ENCODE measurements at places on chromosomes 1 and 21.

DNA sequence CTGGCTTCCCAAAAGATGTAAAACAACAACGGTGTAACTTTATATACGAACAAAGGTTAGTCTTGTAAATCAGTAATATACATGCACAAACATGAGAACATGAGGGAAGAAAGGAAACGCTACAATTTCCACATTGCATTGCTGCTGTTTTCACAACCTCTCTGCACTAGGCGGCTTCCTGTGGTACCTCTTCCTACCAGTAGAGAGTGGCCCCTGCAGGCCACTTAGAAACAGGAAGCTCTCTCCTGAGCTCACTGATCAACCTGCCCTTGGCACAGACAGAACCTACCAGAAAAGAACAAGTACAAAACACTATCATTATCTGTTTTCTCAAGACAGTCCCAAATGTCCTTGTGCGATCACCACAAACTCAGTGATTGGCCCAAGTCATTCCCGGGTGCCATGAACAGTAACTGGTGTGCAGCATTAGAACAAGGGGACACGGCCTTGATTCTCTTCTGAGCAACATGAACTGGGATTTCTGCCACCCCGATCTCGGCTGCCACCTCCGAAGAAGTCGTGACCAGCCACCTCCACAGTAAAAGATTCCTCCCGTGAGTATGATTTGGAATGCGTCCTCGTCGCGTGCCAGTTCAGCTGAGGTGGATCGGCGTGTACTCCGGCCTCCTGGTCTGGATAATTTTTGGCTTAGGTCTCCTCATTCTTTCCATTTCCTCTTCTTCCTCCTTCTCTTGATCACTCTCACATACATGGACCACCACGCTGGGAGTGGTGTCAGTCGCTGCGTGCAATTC is 5.7 kb upstream of the KCNE1 start:
- no peak for DNase-seq

GRCh38 chr1:49626472-49626871 is 397.3 kb downstream of the AGBL4 start:
- no peak for DNase-seq

DNA sequence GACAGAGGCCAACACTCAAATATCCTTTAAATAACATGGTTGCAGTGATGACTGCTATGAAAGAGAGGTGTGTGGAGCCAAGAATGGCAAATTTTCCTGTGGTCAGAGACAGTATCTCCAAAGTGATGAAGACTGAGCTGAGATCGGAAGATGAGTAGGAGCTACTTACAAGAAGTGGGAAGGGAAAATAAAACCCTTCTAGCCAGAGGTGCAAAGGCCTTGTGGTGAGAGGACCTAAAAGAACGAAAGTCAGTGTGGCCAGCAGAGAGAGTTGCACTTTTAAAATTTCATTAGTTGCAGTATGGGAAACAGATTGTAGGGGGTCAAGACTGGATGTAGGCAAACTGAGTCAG is 17.8 kb downstream of the SLAMF7 start:
- DNase-seq: no peak

DNA sequence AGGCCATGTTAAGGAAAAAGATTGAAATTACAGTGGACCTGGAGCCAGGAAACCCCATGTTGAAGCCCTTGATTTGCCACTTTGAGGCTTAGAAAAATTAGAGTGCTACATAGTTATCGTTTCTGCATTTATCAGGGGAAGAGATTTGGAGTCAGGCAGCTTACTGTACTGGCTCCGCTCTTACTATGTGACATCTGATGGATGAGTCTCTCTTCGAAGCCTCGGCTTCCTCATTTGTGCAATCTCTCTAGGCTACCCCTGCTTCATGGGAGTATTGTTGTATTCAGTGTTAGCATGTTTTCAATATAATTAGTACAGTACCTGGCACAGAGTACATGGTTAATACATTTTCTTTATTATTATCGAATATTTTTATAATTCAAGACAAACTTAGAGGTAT is 480.4 kb upstream of the USP24 start:
- DNase-seq: no peak

DNA sequence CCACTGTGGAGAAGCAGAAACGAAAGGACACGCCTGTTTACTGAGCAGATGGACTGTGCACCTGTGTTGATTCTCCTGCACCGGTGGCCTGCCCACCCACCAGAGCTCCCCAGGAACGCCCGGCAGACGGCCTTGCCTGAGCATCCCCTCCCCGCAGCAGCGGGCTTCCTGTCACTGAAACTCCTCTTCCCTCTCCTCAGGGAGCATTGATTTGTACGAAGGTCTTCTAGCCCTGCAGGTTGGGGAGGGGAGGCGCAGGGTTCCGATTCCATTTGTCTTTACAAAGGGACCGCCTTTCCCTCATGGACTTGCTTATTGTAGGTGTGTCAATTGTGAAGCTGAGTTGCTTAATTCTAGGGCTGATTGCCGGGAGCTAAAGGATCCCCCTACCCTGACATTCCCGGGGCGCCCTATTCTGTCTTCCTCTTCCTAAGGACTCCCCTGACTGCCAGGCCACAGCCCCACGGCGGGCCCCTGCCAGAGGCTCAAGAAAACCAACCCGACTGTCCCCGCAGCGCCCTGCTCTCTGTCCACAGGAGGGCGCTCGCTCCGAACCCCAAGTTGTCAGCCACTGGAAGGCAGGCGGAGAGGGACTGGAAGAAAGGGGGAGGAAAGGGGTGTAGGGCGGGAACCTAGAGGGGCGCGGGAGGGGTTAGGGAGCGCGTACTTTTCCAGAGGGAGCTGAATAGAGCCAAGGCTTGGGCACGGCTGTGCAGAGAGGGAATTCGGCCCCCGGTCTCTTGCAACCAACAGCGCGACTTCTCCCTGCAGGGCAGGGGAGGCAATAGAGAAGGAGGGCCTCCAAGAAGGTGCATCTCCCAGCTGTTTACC is 2.8 kb downstream of the S100A6 start:
- DNase-seq: peak; percentile 68

Measured in HS-27A (cell line).